ENCODE measurements at places on chromosomes 6 and 20.

DNA sequence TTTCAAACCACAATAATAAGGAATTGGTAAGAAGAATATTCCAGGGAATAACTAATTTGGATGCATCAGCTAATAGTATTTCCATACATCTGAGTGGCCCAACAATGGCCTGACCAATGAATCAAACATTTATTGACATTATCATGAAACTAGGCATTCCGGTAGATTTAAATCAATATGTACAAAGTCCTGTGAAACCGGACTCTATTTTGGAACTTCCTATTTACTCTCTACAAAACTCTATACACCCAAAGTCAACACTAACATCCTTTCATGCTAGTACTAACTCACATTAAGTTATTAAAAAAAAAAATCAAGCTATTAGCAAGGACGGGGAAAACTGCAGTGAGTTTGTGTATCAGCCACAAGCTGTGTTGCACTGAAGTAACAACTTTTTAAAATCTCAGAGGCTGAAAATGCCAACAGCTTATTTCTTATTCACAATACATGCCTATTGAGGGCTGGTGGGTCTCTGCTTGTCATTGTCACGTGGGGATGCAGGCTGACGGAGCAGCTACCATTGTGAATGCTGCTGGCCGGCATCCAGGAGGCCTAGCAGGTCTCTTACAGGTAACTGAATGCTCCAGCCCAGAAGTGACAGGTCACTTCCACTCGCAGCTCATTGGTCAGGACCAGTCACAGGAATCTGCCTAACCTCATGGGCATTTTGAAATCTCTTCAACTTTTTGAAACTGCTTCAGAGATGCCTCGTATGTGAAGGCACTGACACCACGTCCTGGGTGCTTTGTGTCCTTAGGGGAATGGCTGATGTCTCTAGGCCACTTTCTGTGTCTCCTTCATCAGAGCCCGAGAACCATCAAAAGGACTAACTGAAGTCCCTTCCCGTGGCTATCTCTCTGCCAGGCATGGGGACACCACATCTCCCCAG is 76.3 kb downstream of the SLC22A23 start:
- DNase-seq, result no peak

GRCh38 chr6:75397656-75398465 is 95.7 kb downstream of the FILIP1 start:
- DNase-seq, result no peak

DNA sequence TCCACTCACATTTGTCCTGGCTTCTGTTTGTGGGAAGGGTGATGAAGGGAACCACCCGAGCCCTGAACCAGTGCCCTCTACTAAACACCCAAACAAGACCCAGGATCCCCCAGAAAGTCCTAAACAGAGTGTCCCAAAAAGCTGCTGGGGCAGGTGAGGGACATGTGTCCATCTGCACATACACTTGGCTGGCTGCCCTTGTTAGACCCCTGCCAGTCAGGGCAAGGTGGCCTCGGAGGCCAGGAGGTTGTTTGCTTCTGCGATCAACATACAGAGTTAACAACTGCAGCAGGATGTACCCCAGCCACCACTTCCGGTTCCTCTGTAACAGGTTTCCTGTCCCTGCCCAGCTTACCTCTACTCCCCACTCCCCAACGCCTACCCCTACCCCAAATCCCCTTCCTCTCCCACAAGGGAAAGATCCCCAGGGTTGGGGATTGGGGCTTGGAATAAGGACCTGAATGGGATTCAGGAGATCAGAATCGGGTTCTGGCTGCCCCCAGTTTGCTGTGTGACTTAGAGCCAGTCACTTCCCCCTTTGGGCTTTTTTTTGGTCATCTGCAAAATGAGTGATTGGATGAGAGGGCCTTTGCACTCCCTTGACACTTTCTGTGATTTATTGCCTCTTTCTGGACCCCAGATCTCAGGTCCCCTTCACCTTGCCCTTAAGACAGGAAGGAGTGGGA is 13.9 kb downstream of the DEF6 start:
- DNase-seq, result no peak

DNA sequence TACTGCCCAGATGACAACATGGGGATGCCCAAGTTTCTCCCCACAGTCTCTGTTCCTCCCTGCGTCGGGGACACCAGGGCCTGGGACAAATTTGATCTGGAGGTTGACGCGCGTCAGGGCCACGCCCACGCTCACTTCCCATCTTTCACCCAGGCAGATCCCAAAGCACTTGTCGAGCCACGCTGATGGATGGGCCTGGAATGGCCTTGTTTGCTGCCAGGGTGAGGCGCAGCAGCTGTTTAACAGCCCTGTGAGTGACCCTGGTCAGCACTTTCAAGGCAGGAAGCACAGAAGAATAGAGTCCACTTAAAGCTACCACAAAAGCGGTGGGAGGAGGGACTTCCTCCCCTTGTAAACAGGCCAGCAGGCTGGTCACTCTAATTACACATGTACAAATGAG is 324.7 kb upstream of the JARID2 start:
- no peak for DNase-seq
